ENCODE measurements at places on chromosomes 2 and 18.

DNA sequence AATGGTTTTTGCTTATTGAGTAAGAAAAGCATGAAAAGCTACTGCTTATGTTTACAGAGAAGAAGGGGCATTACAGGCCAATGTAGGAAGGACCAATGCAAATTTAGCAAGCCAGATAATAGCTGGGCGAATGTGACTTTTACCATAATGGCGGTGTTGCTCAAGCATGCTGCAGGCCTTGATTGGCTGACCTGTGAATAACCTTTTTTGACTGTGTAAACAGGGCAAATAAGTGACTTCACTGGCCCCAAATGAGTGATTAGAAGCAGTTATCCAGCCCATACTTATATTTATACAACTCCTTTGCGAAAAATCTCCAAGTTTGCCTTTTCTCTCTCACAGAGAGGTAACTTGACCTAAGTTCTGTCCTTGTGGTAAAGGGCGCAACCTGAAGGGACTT lies 146.9 kb downstream of the SP3 start:
- no peak for DNase-seq

DNA sequence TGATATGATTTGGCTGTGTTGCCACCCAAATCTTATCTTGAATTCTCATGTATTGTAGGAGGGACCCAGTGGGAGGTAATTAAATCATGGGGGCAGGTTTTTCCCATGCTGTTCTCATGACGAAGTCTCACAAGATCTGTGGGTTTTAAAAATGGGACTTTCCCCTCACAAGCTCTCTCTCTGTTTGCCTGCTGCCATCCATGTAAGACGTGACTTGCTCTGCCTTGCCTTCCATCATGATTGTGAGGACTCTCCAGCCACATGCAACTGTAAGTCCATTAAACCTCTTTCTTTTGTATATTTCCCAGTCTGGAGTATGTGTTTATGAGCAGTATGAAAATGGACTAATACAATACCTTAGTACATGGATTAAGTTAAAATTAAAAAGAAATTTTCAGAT lies 1094.7 kb upstream of the SLC39A10 start:
- no peak for DNase-seq

- no peak for DNase-seq
Observed at GRCh38 chr2:238466243-238466756, 39.6 kb downstream of the ASB1 start.

- DNase-seq, result no peak
Observed at GRCh38 chr2:191023235-191023679, 9.3 kb upstream of the STAT1 start.

GRCh38 chr2:241982706-241983570 lies 113.4 kb downstream of the RTP5 start:
- no peak for DNase-seq

- DNase-seq, result no peak
Observed at GRCh38 chr18:56358608-56359280, 279.6 kb downstream of the TXNL1 start.

- no peak for DNase-seq
Observed at GRCh38 chr2:39542523-39542922, 105.4 kb upstream of the MAP4K3 start.

DNA sequence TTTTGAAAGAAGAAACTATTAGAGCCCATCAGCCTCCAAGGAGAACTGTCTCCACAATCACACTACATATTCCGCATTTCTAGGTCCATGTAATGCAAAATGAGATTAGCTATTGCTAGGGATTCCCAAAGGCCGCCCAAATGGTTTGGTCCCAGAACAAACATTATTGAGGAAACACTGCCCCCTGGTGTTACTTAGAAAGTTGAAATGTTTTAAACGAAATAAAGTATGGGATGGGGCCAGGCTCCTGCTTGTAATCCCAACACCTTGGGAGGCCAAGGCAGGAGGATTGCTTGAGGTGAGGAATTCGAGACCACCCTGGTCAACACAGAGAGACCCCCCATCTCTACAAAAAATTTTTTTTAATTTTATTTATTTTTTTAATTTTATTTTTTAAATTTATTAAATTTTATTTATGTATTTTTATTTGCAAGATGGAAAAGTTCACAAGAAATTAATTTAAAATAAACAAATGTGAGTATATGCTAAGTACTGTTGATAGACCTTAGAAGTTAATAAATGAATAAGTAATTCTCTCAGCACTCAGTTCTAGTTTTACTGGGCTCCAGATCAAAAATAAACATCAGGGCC lies 5.5 kb downstream of the NHEJ1 start:
- DNase-seq, result no peak

- DNase-seq, result no peak
Observed at GRCh38 chr2:240567137-240567871, 980 bp upstream of the RNPEPL1 start.

DNA sequence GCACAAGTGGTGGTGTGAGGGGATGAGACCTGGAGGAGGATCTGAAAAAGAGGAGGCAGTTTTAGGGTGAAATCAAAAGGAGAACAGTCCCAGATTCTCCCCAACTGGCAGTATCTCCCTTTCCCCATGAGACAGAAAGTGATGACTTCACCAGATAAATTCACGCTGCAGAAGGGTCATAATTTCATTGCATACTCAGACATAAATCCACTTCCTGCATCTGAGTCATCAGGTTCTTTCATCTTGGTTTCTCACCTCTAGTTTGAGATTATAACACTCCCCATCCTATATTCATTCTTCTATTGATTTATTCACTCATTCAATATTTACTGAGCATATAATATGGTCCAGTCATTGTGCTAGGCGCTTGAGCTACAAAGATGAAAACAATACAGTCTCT lies 64.7 kb downstream of the CCDC148 start:
- DNase-seq, result no peak

- DNase-seq, result no peak
Observed at GRCh38 chr18:58456625-58457024, 172.3 kb downstream of the ALPK2 start.

GRCh38 chr2:183037553-183038340 lies 510 bp downstream of the NCKAP1 start:
- DNase-seq, result no peak

DNA sequence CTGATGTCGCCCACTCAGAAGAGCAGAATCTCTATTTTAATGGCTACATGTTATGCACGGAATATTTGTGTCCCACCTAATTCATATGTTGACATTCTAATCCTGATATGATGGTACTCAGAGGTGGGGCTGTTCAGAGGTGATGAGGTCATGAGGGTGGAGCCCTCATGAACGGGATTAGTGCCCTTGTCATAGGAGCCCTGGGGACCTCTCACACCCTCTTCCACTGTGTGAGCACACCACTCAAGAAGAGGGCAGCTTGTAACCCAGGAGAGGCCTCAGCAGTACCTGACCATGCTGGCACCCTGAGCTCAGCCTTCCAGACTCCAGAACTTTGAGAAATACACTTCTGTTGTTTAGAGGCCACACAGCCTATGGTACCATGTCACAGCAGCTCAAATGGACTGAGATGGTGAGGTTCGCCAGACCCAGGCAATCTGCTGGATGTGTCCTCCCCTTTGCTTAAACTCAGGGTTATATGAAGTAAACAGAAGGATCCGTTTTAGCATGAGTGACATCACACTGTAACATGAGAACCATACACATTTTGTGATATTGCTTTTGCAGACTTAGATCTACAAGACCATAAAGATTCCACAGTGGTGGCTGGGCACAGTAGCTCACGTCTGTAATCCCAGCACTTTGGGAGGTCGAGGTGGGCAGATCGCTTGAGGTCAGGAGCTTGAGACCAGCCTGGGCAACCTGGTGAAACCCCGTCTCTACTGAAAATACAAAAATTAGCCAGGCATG lies 48.7 kb downstream of the ATOH8 start:
- no peak for DNase-seq

DNA sequence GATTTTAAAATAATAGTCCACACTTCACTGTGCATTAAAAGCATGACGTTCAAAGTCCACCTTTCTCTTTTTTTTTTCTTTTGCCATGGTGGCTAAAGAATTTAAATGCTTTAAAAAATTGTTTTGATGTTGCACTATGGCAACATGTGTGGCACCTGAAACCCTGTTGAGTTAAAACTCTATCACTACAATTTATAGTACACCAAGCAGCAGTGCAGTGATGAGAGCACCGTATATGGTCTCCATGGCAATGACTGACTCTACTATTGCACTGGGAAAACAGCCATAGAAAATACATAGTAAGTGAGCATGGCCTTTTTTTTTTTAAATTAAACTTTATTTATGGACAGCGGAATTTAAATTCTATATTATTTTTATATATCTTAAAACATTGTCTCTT lies 298.8 kb downstream of the FIGN start:
- no peak for DNase-seq

DNA sequence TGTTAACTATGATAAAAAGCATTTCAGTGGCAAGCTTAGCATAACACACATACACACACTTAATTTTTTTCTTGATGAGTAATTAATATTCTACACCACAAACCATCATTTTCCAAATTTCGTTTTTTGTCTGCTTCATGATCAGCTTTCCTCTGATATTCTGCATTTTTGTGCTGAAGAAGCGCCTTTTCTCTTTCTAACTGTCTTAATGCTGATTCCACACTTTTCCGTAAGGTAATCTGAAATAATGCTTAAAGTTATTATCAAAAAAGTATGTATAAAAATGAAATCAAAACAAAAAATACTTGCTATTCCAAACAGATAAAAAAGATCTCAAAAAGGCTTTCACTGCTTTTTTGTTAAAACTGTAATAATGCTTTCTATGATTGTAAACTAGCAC lies 60.1 kb downstream of the SLC66A3 start:
- no peak for DNase-seq

DNA sequence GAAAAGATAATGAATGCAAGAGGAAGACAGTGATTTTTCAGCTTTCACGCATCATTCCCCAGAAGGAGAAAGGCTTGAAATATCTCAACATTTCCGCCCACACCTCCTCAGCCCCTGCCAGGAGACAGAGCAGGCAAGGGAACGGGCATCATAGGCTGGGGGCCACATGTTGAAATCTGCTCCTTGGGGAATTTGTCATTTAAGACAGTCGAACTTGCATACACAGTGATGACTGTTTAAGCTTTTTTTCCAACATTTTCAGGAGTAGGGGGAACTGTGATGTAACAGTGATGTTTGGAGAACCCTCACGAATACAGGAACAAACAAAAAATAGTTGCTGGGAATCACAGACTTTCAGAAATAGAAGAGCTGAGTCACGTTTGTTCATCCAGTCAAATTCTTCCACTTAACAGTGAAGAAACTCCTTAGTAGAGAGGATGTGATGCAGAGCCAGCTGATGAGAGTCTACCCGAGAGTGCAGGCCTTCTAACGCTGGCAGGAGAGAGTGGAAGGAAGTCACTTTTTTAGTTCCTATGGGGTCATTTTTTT lies 266.8 kb downstream of the ALPK2 start:
- DNase-seq, result peak; percentile 8

DNA sequence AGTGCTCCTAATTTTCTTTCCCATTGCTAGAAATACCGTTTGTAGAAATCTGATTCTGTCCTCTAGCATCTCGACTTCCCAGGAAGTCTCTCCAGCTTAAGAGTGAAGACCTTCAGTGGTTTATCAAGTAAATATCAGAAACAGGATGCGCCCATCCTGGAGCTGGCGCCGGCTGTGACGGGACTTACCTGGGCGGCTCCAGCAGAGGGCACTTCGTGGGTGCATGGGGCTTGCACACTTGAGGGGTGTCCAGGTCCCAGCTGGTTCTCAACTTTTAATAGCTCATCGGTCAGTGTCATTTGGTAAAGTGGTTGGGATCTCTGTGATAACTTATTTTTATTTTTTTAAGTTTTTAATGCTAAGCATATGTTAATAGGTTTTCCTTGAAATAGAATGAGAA lies 167.0 kb upstream of the TPO start:
- DNase-seq, result no peak

DNA sequence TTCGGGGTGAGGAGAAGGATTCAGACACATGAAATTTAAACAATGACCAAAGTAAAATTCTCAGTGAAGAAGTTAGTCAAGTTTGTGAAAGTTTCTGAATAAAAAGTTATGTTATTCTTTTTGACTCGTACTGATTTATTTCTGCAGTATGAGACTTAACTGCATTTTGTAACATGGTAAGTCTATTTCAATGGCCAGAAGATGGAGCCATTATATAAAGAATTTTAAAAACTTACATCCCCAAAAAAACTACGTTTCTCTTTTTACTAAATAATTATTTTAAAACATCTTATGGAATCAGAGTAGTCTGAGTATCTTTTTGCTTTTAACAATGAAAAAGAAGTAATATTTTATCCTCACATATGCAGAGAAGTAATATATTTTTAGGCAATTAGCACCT lies 51.4 kb upstream of the SCN1A start:
- DNase-seq, result no peak

- DNase-seq, result no peak
Observed at GRCh38 chr18:5770176-5770575, 125.1 kb downstream of the TMEM200C start.

DNA sequence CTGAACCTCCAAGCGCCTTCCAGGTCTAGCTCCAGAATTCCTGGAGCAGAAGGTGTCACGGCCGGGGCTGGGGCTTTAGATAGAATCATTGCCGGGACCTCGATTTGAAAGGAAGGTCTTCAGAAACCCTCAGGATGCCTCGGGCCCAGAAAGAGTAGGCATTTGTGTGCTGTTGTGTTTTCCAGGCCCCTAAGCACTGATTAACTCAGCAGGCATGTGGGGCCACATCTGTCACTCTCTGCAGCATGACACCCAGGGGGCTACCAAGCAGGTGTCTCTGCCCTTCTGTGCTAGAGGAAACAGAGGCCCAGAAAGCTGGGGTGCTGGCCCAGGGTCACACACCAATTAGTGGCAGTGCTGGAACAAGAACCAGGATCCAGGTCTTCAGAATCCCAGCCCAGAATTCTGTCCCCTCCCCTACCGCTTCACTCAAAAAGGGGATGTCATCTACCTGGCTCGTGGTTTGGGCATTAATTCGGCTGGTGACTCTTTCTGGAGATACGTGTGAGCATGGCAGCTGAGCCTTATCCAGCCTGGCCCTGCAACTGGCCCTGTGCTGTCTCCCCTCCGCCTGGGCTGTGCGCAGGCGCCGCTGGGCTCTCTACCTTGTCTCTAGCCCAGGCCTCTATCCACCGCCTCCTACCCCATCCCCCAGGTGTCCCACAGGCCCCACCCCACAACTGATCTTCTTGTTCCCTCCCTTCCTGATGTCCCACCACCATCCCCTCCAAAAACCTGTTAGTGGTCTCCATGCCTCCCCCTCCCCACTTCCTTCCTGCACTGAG lies 245.4 kb downstream of the ATAD2B start:
- DNase-seq, result no peak

DNA sequence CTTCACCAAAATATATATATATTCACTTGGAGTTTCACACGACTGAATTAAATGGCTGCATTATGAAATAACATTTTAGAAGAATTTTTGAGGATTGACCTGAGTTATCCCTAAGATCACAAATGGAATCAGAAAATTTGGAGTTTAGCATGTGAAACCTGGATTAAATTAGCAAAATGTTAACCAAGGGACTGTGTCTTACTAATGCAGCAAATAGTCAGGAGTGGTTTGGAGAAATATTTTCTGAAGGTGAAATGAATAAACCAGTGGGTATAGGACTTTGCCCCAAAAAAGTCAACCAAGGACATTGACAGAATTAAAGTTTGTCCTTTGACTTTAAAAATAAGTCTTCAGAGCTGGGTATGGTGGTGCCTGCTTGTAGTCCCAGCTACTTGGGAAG lies 111.2 kb downstream of the PRPF40A start:
- DNase-seq, result no peak

- DNase-seq, result no peak
Observed at GRCh38 chr2:193743089-193743488, 1548.4 kb upstream of the TMEFF2 start.

- DNase-seq, result no peak
Observed at GRCh38 chr2:229419158-229419557, 148.1 kb upstream of the PID1 start.

- DNase-seq, result no peak
Observed at GRCh38 chr2:236088368-236089057, 79.7 kb downstream of the GBX2 start.

GRCh38 chr18:13356032-13356431 lies 137.5 kb downstream of the LDLRAD4 start:
- no peak for DNase-seq
